NCI-H524 (cell line): ENCODE measurements at places on chromosomes 2 and 18.

DNA sequence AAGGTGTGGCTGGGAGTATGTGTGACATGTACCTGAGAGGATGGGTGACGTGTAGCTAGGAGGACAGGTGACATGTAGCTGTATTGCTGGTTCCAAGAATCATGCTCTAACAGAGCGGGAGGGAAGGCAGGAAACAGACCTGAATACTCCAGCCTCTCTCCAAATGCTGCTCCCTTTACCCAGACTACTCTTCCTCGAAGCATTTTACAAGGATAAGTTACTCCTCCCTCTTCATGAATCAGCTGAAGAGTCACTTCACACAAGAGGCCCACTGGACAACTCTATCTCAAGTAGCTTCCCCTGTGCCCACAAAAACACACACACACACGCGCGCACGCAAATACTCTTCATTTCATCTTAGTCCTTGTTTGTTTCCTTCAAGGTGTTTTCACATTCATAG lies 52.6 kb upstream of the KIDINS220 start:
- no peak for DNase-seq

GRCh38 chr18:8301427-8302172 lies 307.6 kb upstream of the RAB12 start:
- no peak for DNase-seq

- peak; percentile 55 for DNase-seq
These were observed 2.2 kb downstream of the HOXD10 start for GRCh38 chr2:176118601-176119339.

DNA sequence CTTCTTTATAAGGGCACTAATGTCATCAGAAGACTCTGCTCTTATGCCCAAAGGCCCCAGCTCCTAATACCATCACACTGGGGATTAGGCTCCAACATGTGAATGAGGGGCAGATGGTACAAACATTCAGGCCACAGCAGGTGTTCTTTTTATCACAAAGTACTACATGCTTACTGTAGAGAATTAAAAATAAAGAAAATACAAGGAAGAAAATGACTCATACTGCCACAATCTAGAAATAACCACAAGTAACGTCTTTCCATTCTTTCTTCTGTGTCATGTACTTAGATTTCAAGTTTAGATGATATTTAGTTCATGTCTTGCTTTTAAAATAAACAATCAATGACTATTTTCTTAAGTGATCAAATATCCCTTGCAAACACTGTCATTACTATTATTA lies 100.3 kb upstream of the NEDD4L start:
- peak; percentile 82 for DNase-seq

GRCh38 chr2:225040142-225040541 lies 2.1 kb downstream of the DOCK10 start:
- no peak for DNase-seq

DNA sequence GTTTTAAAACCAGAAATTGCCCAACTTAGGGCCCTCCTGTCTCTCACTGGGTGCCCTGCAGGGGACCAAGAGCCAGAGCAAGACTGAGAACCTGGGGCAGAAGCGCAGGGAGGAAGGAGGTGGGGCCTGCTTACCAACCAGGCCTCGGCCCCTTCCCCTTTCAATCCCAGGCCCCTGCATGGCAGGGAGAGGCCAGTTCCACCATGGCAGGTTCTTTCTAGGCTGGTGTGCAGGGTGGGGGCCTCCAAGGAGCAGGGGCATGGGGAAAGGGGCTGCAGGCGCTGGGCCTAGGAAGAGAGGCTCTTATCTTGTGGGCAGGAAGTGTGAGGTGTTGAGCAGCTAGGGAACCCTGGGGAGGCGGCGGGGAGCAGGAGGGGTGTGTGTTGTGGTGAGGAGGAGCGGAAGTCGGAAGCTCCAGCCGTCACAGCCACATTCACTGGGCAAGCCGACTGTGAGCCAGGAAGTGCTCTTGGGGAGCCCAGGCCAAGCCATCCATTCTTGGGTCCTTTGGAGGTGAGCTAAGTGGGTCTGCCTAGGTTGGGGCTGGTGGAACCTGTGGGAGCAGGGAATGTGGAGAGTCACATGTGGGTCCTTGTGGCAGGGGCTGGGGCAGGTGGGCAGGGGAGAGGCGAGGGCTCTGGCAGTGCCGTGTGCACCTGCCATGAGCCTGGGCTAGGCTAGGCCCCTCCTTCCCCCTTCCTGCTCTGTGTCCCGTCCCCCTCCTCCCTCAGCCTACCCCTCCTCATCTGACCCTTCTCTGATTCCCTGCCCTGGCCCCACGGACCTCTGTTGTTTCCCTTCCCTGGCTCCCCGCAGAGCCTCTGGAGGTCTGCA lies at the start of gene PSD4:
Gene PSD4, plus strand, starts transcription at position 430 of the 834 bp plus-strand sequence. CDS start 8,486 bp downstream, outside the sequence.
- no peak for DNase-seq

GRCh38 chr18:44453505-44453904 lies 227.2 kb upstream of the SETBP1 start:
- DNase-seq: no peak

- no peak for DNase-seq
These were observed 228.4 kb upstream of the MEX3C start for GRCh38 chr18:51425889-51426288.

DNA sequence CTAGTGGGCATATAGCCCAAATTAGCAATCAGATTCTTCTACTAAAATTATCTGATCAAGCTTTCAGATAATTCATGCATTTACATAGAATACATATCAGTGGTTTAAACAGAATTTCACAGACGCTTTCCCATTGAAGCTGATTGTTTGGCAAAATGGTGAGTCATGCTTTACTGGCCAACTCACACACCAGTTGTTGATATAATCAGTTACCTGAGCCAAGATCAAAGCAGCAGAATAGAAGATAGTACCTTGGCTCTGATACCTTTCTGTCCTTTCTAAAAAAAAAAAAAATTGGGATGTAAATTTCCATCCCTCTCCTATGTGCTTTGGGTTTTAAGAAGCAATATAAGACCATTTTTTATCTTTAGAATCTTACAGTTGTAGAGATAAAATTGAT lies 178.0 kb downstream of the MCFD2 start:
- DNase-seq: no peak

DNA sequence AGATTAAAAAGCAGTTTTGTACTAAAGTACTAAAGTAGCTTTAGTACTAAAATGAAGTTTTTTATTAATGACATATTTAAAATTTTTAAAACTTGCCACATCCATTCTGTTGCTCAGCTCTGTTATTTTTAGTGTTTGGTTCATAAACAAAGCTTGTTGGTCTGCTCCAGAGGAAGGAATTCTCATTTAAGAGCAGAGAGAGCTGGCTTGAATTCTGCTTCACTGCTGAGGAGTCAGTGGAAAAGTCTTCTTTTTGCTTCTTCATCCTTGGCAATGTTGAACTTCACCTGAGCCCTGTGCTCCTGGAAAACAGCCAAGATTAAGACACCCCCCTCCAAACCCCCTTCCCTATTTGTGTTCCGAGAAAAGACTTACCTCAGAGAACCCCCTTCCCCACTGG lies 40.6 kb downstream of the TMEM87B start:
- DNase-seq: no peak

- DNase-seq: no peak
These were observed 236.3 kb upstream of the SLC14A2 start for GRCh38 chr18:45378933-45379332.

DNA sequence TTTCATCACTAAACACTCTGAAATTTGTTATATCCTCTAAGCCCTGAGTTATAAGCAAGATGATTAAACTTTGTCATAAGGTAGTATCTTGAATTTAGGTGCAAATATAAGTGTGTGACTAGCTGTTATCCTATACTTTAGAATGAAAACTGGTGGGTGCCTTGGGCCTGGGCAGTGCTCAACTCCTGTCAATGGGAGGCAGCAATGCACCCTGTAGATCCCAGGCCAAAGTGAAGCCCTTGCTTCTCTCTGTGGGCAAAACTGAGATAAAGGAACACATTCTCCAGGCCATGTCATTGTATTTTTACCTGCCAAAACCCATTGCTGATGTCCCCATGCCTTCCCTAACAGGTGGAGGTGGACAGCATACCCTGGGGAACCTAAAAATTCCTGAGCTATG lies 525.2 kb downstream of the TNS1 start:
- no peak for DNase-seq

- no peak for DNase-seq
These were observed 53.1 kb upstream of the MEX3C start for GRCh38 chr18:51250458-51251024.

DNA sequence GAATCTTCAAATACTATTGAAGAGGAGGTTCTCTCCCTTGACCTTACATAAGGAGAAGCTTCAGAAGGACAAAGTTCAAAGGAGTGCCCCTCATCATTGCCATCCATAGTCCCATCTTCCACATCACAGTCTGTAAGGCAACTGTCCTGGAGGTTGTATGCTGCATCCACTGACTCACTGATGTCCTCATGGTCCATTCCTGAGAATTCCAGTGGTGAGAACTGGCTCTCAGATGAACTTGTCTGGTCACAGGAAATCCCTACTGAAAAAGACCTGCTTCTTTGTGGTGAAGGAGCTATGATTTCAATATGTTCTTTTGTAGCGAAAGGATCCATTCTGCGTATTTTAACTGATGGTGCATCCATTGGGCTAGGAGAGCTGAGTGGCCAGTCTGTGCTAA lies 52.2 kb downstream of the EIF2AK3 start:
- DNase-seq: no peak

GRCh38 chr2:24123922-24124580 lies 782 bp downstream of the FAM228B start:
- peak; percentile 62 for DNase-seq

- no peak for DNase-seq
These were observed 10.1 kb upstream of the MCFD2 start for GRCh38 chr2:46925474-46926351.

DNA sequence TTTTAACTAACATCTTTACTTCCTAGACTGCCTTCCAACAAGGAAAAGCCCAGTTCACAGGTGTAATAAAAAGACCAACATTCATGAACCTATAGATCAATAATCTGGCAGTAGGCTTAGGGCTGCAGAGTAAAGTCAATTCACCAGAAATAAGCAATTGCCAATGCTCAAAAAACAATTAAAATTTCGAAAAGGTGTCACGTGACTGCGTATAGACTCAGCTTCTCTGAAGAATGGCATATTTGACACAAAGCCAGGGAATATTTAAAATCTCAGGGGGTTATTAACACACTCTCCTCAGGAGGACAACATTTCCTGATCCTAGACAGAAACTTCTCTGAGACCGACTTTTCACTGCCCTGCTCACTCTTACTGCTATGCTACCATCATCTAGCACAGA lies 245.2 kb upstream of the LRATD1 start:
- DNase-seq: no peak

- DNase-seq: no peak
These were observed 395.6 kb downstream of the ARHGAP15 start for GRCh38 chr2:143524559-143525401.

- DNase-seq: no peak
These were observed 23.5 kb downstream of the KDM3A start for GRCh38 chr2:86464652-86465051.

GRCh38 chr18:24071029-24071428 lies 56.5 kb downstream of the TTC39C start:
- DNase-seq: no peak

GRCh38 chr2:148887350-148888002 lies 12.4 kb downstream of the KIF5C start:
- peak; percentile 23 for DNase-seq

DNA sequence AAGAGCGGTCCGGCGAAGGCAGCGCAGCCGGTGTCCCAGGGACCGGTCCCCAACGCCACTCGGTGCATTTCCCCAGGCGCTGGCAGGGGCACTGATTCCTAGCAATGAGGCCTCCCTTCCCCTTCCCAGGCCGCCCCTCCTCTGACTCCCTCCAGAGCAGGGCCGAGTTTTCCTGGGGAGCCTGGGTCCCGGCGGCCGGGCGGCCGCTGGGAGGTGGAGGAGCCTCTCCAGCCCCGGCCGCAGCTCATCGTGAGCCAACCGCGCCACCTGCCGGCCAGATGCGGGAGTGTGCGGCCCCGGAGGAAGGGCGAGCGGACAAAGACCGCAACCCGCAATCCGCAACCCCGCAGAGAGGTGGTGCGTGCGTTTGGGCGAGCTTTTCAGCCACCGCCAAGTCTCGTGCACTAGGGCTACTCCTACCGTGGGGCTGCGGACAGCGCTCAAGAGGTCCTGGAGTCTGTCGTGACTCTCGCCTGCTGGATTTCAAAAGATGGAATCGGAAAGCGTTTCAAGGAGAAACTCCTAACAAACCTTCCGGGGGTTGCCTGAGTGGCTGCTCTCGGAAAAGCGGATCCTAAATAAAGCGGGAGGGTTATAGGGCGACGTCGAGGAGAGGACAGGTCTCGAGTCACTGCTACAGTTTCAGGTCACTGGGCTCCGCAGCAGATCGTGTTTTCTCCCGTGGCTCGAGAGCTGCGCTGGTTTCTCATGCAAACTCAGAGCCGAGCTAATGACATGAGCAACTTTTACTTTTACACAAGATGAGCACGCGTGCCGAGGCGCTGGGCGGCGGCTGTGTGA lies 1.5 kb upstream of the EPHA4 start:
- peak; percentile 83 for DNase-seq

DNA sequence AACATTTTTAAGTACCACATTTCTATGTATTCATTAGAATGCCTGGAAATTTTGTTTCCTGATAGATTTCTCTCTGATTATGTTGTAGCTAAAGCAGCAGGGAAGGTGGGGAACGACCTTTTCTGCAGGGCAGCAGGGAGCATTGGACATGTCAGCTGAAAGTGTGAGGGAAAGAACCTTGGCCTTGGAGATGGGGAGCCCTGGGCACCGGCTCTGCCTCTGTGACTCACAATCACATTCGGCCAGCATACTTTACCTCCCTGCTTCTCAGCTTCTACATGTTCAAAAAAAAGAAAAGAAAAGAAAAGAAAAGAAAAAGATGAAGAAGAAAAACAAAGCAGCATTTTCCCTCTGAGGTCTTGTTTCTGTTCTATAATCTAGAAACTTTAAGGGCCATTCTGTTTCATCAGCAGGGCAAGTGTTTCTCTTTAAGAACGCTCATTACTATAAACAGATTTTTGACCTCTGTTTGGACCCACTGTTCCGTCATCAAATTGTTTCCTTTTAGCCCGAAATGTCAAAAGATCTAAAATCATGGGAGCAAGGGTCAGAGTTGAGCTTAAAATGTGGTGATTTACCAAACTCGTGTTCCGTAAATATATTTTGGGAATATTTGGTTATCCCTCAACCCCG lies 27.9 kb downstream of the SETBP1 start:
- no peak for DNase-seq

DNA sequence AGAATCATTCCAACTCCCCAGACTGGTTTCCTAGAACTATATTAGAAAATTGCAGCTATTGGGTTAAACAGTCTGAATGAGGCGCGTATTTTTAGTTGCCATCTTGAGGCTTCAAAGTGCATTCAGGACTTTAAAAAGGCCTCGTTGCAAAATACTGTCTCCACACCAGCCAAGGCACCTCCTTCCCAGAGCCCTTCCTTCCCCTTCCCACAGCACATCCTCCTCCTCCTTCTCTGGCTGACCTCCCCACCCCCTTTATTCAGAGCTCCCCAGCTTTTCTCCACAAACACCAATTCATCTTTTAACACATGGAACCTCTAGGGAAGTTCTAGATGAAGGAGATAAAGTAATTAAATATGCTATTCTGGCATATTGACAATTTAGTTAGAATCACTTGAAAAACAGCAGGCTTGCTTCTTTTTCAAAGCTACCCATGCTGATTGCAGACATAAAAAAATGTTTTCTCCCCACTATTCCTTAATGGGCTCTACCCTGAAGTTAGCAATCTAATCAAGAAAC lies 90.3 kb downstream of the RTP5 start:
- no peak for DNase-seq
